ENCODE measurements at places on chromosomes 1 and 21.
A peak's percentile ranks its signal among the peaks of the same experiment; 100 is the strongest.

DNA sequence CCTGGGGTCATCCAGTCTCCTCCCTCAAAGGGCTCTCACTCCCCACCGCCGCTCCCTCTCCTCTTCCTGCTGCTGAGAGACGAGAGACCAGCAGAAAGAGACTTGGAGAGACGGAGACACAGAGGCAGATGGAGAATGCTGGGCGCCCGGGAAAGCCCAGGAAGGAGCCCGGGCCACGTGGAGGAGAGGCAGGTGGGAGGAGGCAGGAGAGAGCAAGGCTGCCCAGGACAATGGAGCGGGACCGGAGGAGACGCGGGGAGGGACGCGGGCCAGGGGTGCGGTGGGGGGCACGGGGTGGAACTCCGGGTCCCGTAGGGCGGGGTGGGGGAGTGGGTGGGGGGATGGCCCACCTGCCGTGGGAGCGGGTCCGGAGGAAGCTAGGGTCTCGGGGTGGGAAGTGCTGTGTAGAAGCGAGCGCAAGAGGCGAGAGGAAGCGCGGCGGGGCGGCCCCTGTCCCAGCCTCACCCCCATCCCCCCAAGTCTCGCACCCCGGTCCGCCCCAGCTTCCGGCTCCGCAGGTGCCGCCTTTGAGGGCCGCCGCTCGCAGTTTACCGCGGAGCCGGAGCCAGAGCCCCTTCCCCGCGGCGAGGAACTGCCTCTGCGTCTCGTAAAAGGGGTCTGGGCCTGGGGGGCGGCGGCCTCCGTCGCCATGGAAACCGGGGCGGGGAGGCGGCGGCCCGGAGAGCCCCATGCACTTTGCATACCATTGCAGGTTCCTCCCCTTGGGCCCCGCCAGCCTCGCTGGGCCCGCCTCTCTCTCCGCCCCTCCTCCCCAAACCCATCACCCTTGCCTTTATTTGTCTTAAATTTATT lies 11.7 kb upstream of the EPHA2 start:
- DNase-seq = peak; percentile 77

DNA sequence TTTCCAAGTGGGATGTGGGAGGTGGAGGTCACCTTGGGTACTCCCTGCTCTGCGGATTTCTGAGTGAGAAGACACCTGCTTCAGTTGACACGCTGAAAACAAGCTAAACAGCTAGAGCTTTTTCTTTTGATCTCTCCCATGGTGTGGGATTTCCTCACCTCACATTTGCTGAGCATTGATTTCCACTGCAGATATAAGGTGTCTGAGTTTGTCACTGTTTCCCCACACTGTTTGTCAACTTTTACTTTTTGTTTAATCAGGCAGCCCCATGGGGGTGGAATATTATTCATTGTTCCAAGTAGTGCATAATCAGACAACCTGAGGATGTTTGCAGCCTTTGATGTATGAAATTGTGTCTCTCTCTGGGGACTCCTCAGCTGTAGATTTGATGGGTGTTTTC lies 49.5 kb downstream of the FASLG start:
- peak; percentile 32 for DNase-seq

DNA sequence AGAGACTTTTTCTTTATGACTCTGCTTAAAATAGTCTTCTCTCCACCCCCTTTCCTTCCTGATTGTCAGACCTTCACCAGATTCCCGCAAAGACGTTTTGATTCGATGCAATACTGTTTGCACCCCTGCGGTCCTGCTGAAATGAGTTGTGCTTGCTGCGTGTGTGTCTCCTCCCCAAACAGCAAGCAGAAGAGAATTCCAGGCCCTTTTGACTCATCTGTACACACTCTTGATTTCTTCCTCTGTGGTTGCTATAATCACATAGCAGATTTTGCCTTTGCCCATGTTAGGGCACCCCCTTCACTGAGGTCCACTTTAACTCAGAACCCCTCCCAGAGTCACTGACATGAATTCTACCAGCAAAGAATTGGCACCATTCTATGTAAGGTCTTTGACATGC lies 136.5 kb downstream of the ZZZ3 start:
- DNase-seq = no peak

GRCh38 chr1:82086739-82087138 lies 286.0 kb downstream of the ADGRL2 start:
- no peak for DNase-seq

DNA sequence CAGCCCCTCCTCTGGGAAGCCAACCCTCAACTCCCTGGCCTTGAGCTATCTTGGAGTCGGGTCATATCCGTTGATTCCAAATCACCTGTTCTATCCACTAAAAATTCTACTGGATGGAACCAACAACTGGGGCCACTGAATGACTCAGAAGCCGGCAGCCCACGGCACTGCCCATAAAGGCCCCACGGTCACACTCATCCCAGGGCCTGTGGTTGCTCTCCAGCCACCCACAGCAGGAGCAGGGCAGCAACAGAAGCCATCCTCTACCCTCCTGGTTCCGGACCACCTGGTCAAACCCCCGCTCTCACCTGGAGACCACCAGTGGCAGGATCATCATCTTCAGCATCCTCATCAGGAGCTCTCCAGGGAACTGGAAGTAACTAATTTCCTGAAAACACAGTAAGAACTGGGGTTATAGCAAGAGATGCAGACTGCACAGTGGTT lies 8.4 kb downstream of the SLC1A7 start:
- DNase-seq = no peak

GRCh38 chr1:218482683-218483082 lies 137.5 kb downstream of the TGFB2 start:
- DNase-seq = no peak

DNA sequence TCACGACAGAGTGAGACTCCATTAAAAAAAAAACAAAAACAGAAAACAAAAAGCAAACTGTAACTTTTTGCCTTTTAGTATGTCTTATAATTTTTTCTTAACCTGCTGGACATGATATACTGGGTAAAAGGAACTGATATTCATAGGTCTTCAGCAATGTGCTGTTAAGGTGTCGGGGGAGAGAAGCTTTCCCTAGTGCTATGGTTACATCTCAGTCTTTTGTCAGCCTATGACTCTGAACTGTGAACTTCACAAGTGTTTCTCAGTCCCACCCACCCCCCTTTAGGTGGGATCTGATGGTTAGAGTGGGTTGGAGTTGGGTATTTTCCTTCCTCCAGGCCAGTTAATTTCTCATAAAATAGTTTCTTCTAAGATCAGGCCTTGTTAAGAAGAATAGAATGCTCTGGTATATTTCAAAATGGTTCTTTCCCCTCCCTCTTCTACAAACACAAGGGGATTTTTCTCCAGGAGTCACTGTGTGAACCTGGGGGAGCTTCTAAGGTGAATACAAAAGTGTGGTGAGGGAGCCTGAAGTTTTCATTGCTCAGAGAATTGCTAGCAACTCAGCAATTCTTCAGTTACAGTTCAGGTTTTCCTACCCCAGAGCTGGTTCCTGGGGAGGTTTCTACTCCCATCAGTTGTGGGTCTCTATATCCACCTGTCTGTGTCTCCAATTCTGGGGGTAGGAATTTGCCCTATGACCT lies 16.1 kb upstream of the EDARADD start:
- DNase-seq = no peak

DNA sequence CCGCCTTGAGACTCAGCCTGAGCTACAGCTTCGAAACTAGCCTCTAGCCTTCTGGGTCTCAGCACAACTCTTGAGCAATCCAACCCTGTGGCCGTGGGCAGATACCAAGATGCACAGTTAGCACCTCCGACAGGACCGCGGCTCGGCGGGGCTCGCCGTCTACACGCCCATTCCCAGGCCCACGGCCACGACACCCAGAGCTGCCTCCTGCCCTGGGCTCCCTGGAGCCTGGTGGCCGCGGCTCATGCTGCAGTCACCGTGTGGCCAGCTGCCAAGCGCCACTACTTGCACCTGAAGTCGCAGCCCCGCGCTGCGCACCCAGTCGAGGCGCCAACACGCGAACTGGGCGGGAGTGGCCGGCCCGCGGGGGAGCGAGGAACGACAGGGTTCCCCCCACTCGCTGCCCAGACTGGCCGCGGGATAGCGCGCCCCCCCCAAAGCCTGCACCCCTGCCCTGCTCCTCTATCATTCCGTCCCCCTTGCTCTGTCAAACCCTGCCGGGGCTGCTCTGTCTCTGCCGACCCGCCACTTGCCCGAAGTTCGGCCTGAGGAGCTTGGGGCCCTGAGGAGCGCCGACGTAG lies 729 bp upstream of the CDCA8 start:
- peak; percentile 12 for DNase-seq

GRCh38 chr1:21192871-21193270 lies 16.2 kb upstream of the EIF4G3 start:
- DNase-seq = no peak

DNA sequence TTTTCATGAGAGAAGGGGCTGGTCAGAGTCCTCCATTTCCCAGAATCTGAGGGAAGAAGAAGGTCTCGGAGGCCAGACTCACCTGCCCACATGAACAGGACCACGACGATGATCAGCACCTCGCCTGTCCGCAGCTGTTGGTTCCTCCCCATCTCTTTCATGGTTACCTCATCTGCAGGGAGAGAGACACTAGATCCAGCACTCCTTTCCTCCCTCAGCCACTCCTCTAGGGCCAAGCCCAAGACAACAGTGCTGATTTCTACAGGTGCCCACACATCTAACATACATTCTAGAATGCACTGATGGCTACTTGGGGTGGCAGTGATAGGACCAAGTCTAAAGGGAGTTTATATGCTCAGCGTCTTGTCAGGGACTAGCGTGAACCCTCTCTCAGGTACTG lies 3.0 kb downstream of the FNDC5 start:
- peak; percentile 34 for DNase-seq

- DNase-seq = no peak
Observed at GRCh38 chr1:150555971-150556865, 7.0 kb downstream of the ADAMTSL4 start.

GRCh38 chr1:208170252-208170651 lies 73.9 kb downstream of the PLXNA2 start:
- DNase-seq = no peak

DNA sequence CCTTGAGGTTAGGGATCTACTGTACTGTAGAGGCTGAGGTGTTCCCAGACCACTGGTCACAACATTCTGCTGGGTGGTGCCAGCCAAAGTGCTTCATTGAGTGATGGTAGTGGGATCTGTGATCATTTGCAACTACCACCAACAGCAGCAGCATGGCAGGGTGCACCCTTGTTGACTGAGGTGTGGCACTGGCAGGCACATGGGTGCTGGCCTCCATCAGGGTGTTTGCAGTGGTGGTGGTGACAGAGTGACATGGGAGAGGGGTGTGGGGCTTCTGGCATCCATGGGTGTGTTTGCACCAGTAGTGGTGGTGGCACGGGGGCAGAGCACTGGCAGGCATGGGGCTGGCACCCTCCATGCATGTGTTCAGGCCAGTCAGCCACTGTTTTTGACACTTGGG lies 183.7 kb upstream of the LYPLAL1 start:
- DNase-seq = no peak

GRCh38 chr21:46409641-46410406 lies 48.9 kb upstream of the DIP2A start:
- peak; percentile 59 for DNase-seq

GRCh38 chr1:167345386-167345733 lies 124.7 kb downstream of the POU2F1 start:
- DNase-seq = no peak

DNA sequence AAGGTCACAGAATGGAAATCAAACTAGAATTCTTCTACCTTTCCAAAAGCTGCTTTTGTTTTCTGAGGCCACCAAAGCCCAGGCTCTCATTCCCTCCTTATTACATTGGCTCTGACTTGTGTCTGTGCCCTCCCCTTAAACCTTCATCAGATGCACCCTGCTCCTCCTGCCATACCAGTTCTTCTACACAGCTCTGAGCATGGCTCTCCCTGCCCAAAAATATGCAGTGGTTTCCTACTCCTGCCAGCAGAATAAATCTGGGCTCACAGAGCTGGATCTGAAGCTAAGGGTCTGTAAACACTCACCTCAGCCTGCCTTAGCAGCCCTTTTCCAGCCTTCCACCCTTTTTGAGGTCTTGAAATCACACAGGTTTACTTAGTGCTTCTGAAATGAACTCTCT lies 55.0 kb downstream of the TTC3 start:
- no peak for DNase-seq

GRCh38 chr1:17199267-17200044 lies 5.5 kb upstream of the PADI1 start:
- no peak for DNase-seq

- DNase-seq = no peak
Observed at GRCh38 chr1:36081926-36082485, 1.9 kb upstream of the TEKT2 start.

- DNase-seq = no peak
Observed at GRCh38 chr1:118429856-118430255, 244.8 kb upstream of the SPAG17 start.

DNA sequence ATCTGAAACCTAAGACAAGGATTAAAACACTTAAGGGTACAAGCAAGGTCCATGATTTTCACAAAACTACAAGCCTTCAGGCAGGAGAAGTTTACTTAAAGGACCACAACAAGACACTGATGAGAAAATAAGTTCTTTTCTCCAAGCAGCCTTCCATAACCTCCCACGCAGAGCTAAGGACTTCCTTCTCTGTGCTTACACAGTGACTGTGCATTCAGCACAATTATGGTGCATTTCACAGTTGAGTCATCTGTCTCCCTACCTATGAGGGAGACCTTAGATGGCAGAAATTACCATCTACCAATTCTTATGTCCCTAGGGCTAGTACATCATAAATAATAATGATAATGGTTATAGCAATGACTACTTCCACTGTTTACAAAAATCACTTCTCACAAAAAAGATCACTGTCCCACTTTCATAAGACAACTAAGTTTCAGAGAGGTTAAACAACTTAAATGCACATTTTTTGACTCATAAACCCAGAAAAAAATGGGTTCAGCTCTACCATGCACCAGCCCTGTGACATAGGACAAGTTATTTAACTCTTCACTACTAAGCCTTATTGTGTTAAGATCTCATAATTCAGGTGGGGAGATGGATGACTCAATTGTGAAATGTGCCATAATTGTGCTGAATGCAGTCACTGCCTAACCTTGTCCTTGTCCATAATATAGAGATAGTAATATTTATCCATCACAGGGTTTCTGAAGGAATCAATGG lies 45.3 kb downstream of the TARBP1 start:
- no peak for DNase-seq

DNA sequence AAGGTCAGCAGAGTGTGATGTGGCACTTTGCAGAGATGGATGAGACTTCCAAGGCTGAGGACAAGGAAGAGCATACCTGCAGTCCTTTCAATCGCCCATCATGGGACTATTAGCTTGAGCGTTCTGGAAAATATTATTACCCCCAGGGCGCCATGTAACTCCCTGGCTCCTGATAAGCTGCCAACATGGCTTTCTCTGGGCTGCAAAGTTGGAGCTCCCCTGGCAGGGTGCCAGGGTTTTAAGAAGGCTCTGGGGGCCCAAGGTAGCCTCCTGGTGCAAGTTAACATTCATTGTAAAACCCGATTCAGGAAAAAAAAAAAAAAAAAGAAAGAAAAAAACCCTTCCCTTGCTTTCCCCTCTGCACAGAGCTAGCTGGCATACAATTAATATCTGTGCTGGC lies 196.7 kb downstream of the PBX1 start:
- DNase-seq = no peak

GRCh38 chr1:245000872-245001188 lies 136.5 kb upstream of the HNRNPU start:
- no peak for DNase-seq

GRCh38 chr1:173758980-173759379 lies 44.2 kb downstream of the KLHL20 start:
- no peak for DNase-seq

Measured in CD8-positive, alpha-beta T cell (primary cell).